C1 segment of cervical spinal cord (tissue), 14 donors: ENCODE measurements at places on chromosomes 11 and 22.

DNA sequence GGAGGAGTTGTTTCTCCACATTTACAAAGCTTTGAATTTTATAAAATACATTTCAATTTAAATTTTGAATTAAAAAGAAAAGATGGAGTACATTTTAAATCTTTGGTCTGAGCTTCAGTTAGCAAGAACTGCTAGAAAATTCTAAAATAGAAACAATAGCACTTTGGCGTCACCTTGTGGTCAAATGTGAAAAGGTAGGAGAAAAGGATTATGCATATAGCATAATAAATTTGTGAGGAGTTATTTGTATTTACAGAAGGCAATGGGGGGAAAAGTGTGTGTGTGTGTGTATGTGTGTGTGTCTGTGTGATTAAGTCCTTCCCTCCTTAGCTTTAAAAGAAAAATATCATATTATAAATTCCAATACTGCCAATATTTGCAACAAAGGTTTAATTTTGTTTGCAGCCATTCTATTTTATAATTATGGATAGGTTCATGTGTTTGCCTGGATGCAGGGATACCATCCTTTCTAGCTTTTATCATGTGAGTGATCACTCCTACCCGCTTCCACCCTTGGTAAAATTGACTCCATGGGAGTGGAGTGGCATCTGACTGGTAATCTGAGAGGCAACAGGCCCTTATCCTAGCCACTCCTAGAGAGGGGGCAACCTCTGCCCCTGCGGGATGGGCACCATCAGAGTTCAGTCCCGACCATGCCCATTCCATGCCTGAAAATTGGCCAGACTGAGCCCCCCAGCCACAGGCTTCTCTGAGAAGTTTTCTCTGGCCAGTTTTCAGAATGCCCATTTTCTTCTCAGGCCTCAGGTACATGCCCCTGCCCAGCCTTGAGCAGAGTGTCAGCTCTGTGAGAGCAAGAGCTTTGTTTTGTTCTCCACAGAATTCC is 13.6 kb upstream of the LGR4 start:
- no peak for DNase-seq

- peak; percentile 14 for DNase-seq
Observed at GRCh38 chr22:21940521-21940920, 12.1 kb downstream of the PPM1F start.

- no peak for DNase-seq
Observed at GRCh38 chr22:30655532-30655931, 12.1 kb downstream of the DUSP18 start.

GRCh38 chr22:20918663-20919218 is 1.5 kb downstream of the CRKL start:
- no peak for DNase-seq

DNA sequence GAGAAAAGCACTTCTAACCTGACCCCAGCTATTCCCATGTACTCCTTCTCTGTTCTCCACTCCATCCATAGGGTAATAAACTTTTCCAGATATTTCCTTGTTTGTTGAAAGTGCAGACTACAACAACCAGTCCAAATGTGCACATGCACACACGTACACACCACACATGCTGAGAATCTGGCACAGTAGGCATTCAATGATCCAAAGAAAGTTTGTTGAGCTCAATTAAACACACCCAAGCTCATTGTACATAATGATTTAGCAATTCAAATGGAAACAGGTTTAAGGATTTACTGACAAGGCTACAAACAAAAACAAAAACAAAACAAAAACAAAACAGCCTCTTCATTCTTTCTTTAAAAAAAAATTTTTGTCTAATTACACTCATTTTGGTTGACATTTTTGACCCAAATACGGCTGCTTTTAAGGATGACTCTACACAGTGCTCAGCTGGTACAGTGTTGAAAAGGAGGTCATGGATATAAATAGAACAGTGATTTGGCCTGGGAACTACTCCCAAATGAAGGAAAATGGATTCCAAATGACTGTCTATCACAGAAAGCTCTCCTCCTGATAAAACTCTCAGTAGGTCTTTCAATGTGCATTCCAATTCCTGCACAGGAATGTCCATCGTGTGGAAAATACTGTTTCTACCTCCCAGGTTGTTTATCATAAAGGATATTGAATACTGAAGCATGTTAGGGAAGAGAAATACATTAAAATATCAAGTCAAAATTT is 232.2 kb downstream of the GUCY1A2 start:
- DNase-seq: no peak

DNA sequence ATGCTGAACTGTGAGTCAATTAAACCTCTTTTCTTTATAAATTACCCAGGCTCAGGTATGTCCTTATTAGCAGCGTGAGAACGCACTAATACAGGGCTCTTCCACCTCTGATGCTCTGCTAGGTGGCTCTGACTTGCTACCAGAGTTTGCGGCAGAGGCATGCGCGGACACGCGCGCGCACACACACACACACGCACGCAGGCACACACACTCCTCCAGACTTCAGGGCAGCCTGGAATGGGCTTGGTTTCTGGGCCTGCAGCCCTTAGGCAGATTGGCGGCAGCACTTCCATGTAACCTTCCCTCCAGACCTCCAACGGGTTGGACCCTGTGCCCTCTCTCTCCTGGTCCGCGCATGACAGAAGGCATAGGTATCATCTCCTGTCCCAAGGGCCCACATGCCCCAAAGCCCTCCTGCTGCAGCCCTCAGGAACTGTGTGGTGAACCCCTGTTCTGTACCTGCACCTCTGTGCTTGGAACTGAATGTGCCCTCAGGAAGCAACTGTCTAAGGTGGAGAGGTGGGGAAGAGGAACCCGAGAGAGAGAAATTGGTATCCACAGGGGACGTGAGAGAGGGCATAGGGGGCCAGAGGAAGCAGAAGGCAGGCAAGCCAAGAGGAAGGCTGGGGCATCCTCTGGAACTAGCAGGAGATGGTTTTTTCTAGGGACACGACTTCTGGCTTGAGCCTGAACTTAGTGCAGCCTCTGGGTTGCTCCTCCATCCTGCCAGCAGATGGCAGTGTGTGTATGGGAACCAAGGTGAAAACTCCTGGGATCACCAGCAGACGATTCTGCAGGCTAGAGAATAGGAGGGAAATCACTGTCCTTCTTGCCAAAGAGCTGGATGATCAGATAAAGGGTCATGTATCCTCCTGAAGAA is 23.4 kb upstream of the RIC3 start:
- DNase-seq: peak; percentile 29

- no peak for DNase-seq
Observed at GRCh38 chr11:132531921-132532320, 1000.4 kb downstream of the OPCML start.

- no peak for DNase-seq
Observed at GRCh38 chr11:106917973-106918372, 100.3 kb downstream of the GUCY1A2 start.

DNA sequence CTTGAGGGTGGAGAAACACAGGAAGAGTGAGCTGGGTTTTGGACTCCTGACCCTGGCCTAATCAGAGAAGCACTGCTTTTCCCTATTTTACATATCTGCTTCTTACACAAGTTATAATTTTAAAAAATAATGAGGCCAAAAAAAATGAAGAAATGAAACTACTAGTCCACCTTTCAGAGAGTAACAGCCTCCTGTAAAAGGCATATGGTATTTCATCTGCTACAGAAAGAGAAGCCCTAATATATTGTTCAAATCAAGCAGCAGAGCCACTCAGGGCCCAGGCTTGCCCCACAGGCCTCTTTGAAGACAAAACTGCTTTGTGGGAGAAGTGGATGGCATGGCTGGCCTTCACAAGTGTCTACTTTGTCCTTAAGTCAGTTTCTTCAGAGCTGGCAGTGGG is 10.0 kb downstream of the DIXDC1 start:
- DNase-seq: no peak

DNA sequence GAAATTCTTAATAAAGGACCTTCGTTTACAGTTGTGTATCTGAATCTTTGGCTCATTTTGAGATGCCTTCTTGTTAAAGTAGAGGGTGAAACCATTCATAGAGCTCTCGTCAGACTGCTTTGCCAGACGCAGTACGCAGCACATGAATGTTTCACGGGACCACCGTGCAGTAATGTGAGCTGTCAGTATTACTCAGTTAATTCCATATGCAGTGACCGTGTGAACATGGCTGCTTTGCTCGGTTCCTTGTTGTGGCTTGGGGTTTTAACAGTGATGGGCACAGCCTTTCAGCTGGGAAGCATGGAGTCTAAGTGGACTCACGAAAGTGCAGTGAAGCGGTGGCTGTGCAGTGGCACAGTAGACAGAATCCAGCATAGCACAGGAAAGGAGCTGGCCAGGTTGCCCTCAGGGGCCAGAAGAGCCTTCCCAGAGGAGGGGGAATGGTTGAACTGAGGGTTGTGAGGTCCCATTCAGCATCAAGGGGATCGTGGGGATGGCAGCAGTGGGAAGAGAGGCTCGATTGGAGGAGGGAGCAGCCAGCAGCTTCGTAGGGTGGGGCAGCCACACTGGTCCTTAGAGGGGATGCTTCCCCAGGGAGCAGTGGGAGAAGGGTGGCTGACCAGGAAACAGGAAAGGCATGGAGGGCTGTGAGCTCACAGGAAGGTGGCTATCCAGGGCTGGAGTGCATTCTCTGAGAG is 31.4 kb downstream of the PPFIA1 start:
- no peak for DNase-seq

DNA sequence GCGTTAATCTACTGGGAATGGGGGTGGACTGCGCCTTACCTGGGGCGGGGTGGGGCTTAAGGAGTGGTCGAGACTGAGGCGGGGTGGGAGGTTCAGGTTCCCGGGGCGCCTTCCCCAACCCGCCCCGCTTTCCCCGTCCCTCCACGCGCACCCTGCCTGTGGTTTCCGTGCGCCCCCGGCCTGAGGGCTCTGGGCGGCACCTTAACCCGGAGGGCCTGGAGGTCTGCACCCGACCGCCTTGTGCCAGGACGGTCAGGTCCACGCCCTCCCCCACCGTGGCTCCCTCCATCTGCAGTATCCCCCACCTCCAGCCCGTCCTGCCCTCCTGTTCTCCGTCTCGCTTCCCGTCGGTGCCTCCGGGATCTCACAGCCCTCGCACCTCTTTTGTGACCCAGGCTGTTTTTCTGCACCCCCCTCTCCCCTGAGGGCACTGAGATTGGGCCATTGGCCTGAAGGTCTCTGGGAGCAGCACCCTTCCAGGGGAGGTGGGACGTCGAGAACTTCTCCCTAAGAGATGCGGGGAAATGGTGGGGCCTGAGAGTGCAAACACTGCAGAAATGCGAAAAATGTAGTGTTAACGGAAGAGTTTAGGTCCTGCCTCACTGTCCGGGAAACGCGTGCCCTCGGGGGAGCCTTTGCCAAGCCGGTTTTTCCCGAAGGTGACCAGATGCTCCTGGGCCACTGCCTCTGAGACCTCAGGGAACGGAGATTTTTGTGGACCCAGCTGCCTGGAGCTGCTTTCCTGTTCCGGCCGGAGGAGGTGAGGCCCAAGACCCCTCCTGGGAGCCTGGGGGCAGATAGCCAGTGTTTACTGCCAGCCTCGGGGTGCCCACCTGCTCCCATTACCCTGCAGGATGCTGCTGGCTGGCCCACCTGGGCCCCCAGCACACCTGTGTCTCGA is 1.2 kb upstream of the ASCL2 start:
- no peak for DNase-seq
